AG09309 (cell line): ENCODE measurements at places on chromosomes 5 and 9.
A peak's percentile ranks its signal among the peaks of the same experiment; 100 is the strongest.

DNA sequence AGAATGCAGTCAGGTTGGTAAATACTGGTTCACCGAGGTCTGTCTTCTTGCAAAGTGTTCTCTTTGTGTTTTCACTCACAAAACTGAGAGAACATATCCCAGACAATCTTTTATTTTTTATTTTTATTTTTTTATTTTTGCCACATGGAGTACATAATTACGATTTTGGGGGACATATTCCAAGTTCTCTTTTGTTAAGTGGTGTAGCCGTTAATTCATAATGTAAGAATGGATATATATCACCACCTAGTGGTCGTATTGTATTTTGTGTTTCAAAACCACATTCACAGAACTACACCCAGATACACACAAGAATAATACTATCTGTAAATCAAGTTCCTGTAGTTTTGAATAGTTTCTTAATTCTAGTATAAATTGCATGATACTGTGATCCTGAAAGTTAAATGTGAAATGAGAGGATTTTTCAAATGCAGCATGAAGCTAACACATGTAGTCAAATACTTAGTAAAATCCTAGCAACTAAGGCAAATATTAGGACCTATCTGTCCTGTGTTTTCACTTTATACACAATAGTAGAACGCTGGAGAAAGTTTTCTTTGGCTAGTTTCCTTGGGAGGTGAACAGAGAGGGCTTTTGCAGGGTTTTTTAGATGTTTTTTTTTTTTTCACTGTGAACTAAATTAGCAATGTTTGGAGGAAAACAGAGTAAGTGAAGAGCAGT lies 92.7 kb downstream of the VCAN start:
- DNase-seq: no peak

DNA sequence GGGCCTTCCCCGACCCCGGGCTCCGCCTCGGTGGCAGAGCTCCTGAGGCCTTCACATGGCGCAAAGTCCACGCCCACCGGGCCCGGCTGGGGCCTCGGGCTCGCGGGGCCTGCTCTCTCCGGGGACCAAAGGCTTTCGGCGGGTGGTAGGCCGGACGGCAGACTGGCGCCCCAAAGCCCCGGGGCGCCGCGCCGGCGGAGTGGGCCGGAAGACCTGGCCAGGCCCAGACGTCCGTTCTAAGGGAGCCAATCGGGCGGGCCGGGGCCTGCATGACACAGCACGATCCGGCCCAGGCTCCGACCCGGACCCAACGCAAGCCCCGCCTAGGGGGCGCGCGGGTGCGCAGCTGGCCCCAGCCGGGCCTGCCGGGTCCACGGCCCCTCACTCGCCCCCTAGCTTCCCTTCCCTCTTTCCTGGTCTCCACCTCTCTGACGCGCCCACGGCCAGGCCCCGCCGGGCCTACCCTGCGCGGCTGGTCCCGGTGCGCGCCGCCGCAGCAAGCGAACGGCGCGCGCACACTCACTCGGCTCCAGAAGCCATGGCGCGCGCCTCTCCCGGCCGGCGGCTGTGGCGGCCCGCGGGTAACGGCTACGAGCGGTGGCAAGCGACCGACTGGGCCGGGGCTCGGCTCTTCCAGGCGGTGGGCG lies 488 bp downstream of the VCP start:
- no peak for DNase-seq

- DNase-seq: no peak
Measured at GRCh38 chr5:51961154-51961562, 577.9 kb downstream of the ISL1 start.

DNA sequence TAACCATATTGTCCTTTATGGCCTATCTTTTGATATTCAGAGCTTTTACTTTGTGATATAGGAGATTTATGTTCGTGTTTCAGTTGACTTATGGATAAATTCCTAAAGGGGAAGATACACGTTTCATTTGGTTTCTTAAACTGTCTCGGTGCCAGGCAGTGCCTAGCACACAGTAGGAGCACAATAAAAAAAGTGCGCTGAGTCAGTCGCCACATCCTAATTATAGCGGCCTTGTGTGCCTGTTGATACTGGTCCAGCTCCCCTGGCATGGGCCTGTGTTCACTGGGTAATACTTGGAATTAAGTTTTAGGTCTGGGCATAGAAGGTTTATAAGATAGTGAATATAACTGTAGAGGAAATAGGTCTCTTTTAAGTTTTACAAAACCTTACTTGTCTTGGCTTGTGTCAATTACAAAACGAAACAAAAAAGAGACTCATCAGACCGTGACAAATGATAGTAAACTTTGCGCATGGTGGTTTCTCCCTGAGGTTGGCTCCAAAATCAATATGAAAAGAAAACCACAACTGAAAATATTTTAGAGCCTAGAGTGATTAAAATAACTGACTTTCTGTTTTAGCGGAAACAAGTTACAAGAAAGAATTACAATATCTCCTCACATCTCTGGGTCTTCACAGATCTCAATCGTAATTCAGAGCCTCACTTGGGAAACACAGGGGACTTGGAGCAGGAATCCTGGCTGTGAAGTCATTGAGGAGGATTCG lies 84.8 kb downstream of the MVB12B start:
- peak; percentile 55 for DNase-seq

DNA sequence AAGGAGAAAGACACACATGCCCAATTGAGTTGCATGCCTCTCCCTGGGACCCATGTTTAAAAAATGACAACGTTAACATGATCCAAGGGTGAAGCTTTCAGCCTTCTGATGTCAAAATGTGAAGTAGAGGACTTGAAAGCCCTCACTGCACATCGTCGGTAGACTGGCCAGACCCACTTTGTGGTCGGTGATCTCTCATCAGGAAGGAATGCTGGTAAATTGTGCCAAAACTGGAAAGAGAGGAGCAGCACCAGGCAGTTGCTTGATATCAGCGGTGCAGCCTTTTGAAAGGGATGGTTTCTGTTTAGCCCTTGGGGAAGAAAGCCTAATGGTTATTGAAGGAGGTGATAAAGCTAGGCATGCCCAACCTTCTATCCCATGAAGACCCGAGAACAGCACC lies 125.3 kb upstream of the MARCHF11 start:
- DNase-seq: peak; percentile 1

- DNase-seq: no peak
Measured at GRCh38 chr5:145027286-145027685, 807.9 kb downstream of the PRELID2 start.

DNA sequence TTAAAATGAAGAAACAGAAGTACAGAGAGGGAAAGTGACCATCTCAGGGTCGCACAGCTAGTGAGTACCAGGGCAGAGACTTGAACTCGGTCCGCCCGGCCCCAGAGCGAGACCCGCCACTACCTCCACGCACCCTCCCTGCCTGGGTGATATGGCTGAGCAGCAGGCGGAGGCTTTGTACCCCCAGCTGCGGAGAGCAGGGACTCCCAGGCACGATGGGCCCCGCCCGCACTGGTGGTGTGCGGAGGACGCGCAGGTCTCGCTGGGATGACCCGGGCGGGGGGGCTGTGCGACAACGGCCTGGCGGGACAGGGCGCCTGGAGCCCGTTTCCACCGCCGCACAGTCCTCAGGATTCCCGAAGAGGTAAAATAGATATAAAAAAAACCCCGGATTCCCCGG lies 64.7 kb upstream of the LARP1 start:
- DNase-seq: no peak

GRCh38 chr9:117744856-117745389 lies 40.7 kb downstream of the TLR4 start:
- no peak for DNase-seq

DNA sequence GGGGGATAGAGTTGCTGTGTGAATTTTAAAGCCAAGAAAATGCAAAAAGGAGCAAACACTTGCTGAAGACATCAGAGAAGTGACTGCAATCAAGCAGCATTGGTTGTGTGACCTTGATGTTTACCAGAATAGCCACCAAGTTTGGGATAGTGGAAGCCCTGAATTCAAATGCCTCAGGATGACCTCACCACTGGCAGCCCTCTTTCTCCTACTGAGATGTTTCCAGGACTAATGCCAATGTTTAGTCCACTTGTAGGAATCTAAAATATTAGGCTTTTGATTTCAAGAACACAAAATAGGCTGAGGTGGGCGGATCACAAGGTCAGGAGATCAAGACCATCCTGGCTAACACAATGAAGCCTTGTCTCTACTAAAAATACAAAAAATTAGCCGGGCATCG lies 112.2 kb upstream of the NUDT12 start:
- DNase-seq: no peak

GRCh38 chr5:113437111-113437510 lies 2.3 kb upstream of the TSSK1B start:
- DNase-seq: no peak

- no peak for DNase-seq
Measured at GRCh38 chr5:66616520-66617225, 20.5 kb downstream of the MAST4 start.

GRCh38 chr9:2722715-2723114 lies 5.4 kb downstream of the KCNV2 start:
- peak; percentile 64 for DNase-seq

GRCh38 chr5:179405426-179406030 lies 60.3 kb upstream of the ADAMTS2 start:
- no peak for DNase-seq

- no peak for DNase-seq
Measured at GRCh38 chr5:132293066-132293991, 865 bp upstream of the SLC22A4 start.

- DNase-seq: no peak
Measured at GRCh38 chr9:128204858-128205257, 1.7 kb downstream of the DNM1 start.

DNA sequence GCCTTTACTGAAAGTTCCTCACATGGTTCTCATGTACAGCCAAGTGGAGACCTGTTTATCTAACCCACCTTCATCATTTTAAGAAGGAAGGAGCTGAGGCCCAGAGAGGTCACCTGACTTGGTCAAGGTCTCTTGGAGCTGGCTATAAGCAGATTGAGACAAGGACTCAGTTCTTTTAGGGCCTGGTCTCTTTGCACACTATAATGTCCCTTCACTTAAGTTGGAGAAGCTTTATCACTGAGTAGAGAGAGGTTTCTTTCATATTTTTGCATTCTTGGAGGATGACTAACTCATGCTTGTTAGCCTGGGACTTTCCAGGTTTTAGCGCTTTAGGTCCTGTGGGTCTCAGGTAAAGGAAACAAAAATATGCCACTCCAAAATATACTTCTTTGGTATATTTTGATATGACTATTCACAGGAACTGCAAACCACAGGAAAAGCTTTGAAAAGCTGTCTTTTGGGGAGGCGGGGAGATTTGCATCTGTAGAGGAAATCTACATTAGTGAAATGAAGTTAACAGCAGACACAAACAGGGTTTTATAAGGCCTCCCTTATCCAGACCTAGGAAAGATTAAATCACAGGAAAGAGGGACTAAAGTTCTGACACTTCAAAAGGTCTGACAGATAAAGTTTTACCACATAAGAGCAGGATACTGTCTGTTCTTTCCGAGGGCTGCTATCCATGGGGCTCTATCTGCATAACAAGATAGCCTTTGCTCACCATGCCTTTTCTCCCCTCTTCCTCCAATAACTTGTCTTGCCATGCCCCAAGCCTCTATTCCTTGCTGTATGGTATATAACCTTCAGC lies 95.8 kb upstream of the ANKRD55 start:
- DNase-seq: no peak

DNA sequence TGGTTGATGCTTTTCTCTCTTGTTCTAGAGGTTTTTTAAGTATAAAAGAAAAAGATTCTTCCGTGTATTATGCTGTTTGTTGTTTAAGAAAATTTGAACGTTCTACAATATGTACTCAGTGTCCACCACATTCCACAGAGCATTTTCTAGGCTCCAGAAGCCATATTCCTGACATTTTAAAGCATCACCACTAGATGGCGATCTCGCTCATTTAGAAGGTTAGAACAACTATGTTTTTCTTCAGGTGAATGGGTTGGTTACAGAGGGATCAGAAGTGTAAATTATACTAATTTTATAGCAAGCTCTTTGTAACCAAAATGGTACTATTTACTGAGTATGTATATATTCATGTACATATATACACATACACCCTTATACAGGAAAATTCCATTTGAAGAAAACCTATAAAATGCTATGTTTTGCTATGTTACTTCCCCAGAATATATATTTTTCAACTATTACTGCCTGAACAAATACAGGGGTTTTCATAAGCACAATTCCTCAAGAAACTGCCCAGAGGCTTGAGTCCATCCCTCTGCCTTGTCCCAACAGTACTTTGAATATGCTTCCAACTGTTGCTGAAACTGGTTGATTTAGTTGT lies 284.3 kb downstream of the CCDC171 start:
- DNase-seq: peak; percentile 17

- no peak for DNase-seq
Measured at GRCh38 chr5:55222092-55222984, 4.8 kb downstream of the MCIDAS start.

- no peak for DNase-seq
Measured at GRCh38 chr9:114511978-114512874, 7.0 kb upstream of the WHRN start.

DNA sequence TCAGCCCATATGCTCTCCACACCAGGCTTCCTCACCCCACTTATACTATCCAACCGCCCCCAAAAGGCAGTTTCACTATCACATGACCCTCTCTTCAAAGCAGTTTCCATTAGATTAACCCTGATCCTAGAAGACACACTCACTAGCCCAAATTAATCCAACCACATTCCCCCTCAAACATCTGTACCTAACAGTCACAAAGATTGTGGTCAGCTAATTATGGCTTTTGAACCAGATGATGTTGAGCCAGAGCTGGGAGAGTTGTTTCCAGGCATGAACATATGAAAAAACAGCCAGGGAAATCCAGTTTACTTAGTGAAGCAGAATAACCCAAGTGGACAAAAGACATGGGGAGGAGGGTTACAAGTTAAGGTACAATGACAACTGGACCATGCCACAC lies 131.2 kb downstream of the SPOCK1 start:
- DNase-seq: no peak

- no peak for DNase-seq
Measured at GRCh38 chr9:122477346-122477745, 380 bp downstream of the OR1J1 start.

DNA sequence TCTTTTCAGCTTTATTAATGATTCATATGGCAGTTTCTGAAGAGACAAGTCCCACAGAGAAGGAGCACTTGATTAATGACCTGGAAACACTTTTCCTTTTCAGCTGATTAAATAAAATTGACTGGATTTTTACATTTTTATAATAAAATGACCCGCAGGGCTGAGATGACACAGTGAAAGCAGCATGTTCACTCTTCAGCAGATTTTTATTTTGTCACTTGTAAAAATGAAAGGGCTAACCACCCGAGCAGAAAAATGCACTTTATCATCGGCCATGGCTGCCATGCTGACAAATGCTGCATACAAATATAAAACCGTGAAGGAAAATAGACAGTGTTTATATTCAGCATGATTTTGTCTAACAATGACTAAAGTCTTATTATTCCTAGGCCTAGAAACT lies 321.6 kb upstream of the ITGA1 start:
- no peak for DNase-seq
